Stimulated activated CD4-positive, alpha-beta T cell treated with anti-CD3 and anti-CD28 coated beads, TNF-alpha, amount 100 ng/mL, for 24 hours (primary cell): ENCODE measurements at places on chromosomes 12 and 14.
A peak's percentile ranks its signal among the peaks of the same experiment; 100 is the strongest.

- DNase-seq: no peak
Observed at GRCh38 chr14:35406506-35407305, 2.2 kb upstream of the NFKBIA start.

DNA sequence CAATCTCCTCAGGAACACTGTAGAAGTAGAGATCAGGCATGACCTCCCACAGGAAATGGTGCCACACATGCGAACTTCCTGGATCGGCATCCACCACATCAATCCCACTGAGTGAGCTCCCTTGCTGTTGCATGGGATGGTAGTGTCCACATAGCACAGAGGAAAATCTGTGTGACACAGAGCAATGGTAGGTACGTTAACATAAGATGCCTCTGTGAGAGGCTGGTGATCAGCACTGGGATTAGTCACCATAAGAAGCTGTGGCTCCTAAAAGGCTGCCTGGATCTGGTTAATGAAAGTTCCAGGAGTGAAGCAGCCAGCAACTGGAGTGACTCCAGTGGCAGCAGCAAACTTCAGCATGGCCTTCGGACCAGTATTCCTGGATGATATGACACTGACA, 21.8 kb downstream of the WDHD1 start:
- no peak for DNase-seq

DNA sequence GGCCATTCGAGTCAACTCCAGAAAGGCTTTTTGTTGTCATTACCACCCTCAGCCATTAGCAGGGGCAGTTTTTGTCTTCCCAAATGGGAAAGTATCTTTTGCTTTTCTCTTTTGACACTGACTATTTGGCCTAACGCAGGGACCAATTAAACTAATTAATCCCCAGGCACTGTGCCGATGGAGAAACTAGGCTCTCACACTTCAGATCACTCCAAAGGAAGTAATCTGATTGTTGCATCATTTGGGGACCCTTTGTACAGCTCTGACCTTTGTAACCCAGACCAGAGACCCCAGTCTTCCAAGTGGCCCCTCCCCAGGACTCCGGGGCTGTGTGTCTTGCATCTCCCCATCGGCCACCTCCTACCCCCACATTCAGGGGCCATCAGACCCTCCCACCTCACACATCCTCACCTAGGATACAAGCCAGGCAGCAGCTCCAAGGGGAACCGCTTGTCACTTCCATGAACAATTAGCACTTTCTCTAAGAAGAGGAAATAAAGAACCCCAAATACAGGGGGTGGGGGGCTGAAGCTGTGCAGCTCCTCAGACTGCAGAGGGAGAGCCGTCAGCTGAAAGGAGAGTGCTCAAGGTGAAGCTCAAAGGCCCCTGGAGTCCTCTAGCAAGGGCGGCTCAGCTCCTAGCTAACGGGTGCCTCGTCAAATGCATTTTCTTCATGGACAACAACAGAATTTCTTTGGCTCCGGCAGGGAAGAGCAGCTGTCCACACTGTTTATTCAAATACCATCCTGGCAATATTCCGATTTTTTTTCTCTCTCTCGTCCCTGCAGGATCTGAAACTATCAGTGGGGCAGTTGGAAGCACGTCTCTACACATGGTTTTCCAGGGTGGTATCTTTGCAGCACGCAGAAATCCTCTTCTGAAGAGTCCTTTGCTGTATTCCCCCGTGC, 64.3 kb upstream of the DIO3 start:
- DNase-seq: no peak

DNA sequence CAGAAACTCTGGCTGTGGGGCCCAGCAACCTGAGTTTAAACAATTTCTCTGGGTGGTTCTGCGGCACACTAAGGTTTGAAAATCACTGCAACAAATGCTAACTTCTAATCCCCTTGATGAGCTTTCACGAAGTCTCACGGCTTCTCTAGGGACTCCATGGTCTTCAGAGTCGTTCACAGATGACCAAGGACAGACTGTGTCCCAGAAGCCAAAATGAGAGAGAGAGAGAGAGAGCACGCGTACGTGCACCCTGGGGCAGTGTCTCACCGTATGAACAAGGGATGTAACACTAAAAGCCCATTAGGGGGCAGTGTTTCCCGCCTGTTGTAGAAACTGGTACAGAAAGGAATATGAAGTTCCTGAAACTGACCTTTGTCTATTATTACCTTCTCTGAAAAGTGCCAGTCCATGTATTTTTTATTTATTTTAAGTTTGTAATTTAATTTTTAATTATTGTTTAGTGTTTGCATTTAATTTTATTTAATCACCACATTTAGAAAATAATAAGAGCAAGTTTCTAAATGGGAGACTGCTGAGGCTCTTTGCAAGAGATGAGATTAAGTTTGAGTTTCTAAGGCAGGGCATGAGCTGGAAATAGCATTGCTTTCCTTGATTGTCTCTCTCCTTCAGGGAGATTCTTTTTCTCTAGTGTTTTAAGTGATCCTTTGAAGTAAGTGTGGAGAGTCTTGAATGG, 3.4 kb downstream of the APOLD1 start:
- peak; percentile 54 for DNase-seq

GRCh38 chr14:51401272-51401671, 161.2 kb downstream of the TMX1 start:
- DNase-seq: no peak

GRCh38 chr12:5258498-5258897, 173.4 kb upstream of the NTF3 start:
- no peak for DNase-seq

DNA sequence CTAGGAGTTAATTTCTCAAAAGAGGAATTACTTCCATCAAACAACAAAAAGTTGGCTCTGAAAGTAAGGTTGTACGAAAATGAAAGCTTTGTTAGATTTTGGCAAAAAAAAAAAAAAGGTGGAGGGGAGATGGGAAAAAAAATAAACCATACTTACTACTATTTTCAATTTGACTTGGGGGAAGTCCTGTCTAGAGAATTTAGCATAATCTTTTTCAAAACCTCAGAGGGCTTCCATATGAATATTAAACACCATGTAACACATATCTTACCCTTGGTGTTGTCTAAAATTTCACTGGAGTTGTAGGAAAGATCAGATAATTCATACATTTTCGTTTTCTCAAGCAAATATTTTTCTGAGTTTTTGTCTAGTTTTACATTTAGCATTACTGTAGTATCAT, 17.5 kb downstream of the GRIP1 start:
- DNase-seq: no peak

GRCh38 chr12:62714181-62714773, 220.7 kb downstream of the PPM1H start:
- DNase-seq: no peak

DNA sequence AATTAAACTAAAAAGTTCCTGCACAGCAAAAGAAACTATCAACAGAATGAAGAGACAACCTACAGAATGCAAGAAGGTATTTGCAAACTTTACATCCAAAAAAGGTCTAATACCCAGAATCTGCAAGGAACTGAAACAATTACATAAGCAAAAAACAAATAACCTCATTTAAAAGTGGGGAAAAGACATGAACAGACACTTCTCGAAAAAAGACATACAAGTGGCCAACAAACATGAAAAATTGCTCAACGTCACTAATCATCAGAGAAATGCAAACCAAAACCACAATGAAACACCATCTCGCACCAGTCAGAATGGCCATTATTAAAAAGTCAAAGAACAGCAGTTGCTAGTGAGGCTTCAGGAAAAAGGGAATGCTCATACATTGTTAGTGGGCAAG, 15.2 kb downstream of the PDE6H start:
- no peak for DNase-seq

DNA sequence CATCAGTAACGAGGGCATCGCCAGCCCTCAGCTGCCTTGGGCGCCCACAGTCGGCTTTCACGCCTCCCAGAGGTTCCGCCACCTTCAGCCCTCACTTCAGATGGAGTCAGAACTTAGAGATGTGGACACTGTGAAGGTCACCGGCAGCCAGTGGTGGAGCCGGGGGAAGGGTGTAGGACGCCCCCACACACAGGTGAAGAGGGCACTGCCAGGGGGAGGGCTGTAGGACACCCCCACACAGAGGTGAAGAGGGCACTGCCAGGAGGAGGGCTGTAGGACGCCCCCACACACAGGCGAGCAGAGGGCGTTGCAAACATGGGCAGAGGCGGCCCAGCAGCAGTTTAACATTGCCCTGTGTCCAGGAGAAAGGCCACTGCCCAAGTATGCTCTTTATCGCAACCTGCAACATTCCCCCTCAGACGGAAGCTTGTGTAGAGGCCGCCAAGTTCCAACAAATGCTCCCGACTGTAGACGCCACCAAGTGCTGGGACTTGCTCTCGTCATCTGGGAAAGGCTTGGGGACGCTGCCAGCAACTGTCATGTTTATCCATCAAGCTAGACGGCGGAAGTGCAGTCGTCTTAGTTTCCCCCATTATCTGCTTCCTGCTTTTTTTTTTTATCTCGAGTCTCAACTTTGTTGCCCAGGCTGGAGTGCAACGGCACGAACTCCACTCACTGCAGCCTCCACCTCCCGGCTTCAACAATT, 4.9 kb upstream of the ANKLE2 start:
- DNase-seq: no peak

DNA sequence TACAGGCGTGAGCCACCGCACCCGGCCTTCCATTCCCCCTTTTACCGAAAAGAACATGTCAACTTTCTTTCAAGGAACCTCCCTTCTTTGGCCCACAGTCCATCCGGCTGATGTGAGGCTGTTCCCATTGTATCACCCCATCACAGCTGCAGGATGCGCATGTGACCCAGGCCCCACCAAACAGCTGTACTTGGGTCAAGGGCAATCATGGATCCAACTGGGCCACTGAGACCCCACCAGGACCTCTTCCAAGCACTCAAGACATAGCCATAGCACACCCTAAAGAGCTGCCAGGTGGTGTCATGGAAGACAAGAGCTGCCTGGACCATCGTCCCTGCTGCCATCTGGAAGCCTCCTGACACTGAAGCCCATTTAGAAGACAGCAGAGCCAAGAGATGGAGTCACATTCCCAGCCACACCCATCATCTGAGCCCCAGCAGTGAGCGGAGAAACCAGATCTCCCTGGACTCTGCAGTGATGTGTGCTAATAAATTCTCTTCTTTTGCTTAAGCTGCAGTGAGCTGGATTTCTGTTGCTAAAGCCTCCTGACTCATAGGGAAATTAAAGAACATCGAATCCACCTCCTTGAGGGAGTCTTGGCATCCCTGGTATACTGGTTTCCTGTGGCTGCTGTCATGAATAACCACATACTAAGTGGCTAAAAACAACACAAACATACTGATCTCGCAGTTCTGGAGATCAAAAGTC, 105.6 kb downstream of the KSR2 start:
- no peak for DNase-seq

DNA sequence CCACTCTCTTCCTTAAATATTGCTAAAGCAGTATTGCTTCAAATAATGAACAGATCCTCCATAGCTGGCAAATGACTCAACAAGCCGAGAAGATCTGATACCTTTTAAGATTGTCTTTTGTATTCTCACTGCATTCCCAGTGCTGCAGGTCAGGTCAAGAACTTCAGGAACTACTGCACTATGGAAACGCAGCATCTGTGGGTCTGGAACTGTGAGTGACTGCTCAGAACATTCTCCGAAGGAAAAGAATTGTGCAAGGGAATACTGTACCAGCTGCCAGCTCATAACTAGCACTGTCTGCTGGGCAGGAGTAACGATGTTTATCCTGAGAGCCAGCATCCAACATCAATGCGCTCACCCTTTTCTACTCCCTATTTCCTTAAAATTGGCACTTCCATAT, 348.0 kb upstream of the SOX5 start:
- DNase-seq: no peak

DNA sequence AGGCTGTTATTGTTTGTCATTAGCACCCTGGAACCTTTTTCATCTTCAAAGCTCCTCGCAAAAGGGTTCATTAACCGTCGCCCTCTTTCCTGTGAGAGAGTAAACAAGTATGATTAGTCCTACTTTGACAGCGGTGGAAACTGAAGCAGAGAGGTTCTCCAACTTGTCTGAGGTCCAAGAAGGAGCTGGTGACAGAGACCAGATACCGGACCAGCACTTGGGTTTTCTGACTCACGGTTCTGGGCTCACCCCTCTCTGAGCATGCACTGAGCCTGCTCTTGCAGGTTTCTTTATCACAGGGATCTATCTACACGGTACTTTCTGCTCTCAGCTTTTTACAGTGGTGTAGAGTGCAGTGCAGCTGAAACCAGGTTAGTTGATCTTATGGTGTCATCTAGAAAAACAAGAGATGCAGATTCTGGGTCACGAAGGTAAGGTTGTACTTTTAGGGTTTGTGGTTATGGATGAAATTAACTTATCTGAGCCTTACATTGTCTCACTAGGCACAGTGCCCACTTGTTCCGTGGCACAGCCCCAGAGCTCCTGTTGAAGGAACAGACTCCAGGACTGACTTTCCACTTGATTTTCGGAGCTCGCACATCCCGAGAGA, 62.1 kb downstream of the PPP2R5C start:
- peak; percentile 74 for DNase-seq

DNA sequence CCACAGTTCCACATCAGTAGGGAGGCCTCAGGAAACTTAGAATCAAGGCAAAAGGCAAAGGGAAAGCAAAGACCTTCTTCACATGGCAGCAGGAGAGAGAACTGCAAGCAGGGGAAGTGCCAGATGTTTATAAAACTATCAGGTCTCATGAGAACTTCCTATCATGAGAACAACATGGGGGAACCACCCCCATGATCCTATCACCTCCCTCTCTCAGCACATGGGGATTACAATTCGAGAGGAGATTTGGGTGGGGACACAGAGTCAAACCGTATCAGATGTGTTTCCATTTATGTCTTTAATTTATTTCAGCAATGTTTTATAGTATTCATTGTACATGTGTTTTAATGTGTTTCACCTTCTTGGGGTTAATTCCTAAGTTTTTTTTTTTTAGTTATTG, 25.8 kb downstream of the METAP2 start:
- no peak for DNase-seq

GRCh38 chr12:53754633-53755264, 3.0 kb upstream of the CISTR start:
- no peak for DNase-seq

GRCh38 chr14:38243696-38244240, 12.1 kb downstream of the CLEC14A start:
- no peak for DNase-seq

GRCh38 chr14:42554091-42554490, 947.4 kb downstream of the LRFN5 start:
- no peak for DNase-seq

- DNase-seq: no peak
Observed at GRCh38 chr14:61602003-61602732, 93.1 kb upstream of the HIF1A start.

DNA sequence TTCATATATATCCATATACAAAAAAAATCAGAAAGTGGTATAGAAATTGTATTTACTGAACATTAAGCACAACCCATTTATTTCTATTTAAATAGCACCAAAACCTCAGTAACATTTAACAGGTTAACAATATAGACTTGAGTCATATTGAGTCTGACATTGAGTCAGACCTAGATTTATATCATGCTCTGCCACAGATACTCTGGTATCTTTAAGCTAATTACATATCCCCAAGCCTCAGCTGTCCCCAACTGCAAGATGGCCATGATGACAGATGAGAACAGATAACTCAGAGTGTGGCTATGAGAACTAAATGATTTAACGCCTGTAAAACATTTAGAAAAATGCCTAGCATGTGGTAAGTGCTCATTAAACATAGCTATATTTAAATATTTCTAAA, 40.3 kb downstream of the IFNG start:
- no peak for DNase-seq
